ENCODE measurements at places on chromosomes 16 and 17.

- DNase-seq, result no peak
Observed at GRCh38 chr17:56000411-56000810, 152.9 kb upstream of the ANKFN1 start.

GRCh38 chr16:23729503-23730424, 16.7 kb upstream of the ERN2 start:
- DNase-seq, result no peak

DNA sequence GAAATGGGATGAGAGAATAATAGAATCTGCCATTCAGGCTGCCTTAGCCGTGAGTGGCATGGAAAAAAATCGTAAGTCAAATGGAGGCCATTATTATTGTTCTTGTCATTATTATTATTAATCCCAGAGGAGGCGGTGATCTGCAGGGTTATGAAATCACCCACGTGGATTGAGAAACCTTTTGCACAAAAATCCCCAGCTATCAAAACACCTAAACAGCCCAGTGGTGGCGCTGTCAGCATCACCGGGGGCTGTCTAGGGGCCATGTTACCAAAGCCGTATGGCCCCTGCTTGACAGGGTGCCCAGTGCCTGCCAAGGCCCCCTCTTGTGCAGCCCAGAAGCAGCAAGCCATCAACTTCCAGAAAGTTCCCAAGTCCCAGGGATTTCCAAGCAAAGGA, 25.2 kb downstream of the CNGB1 start:
- no peak for DNase-seq

DNA sequence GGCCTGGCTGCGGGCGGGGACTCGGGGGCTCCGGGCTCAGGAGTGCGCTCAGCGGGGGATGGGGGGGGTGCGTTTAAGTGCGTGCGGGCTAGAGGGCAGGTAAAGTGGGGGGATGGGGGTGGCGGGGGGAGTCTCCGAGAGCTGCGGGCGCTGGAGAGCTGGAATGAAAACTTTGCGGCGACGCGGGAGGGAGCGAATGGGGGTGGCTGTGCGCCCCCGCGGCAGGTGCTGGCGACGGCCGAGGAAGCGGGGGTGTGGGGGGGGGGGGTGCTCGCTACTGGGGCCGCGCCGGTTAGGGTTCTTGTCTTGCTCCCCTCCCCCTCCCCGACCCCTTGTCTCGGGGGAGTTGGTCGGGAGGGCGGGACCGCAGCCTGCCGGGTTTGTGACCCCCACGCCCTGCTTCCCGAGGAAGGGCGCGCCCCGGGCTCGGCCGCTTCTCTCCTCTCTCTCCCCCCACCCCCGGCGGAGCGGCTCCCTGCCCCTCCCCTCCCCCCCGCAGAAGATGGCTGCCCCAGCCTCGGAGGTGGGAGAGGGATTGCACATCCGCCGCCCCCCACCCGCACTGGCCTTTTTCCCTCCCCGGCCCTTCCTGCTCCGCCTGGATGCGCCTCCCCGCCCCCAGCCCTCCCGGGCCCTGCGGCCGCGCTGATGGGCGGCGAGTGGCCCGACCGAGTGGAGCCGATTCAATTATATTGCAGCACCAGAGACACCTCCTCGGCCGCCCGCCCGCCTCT, 649 bp downstream of the GSE1 start:
- DNase-seq, result no peak

- DNase-seq, result peak; percentile 16
Observed at GRCh38 chr17:58587713-58588117, 73.3 kb upstream of the MTMR4 start.

GRCh38 chr17:48720266-48721008, 1.9 kb downstream of the PRAC1 start:
- DNase-seq, result no peak

DNA sequence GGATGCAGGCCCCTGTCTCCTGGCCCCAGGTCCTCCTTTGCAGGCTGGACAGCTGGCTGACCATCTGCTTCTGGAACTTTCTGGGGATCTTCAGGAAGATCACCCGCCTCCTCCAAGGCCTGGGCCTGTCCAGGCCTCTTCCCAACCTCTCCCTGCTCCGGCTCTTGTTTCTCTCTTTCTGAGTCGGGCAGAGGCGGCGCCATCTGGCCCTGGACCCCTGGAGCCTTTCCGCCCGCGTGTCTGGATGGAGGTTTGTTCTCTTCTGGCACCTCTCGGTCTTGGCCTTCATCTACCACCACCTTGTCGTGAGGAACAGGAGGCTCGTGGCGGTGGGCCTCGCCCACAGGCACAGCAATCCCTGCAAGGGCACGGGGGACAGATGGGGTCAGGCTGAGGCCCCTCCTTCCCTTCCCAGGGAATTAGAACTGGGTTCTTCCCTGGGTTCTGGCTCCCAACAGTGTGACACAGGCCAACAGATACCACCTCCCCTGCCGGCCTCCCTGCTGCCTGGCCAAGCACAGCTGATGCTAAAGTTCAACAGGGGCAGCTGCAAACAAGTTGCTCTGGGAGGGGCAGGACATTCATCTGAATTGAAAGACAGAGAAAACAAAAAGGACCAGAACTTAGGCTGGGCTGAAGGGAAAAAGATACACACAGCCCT, 13.3 kb downstream of the NDUFAF8 start:
- DNase-seq, result no peak

DNA sequence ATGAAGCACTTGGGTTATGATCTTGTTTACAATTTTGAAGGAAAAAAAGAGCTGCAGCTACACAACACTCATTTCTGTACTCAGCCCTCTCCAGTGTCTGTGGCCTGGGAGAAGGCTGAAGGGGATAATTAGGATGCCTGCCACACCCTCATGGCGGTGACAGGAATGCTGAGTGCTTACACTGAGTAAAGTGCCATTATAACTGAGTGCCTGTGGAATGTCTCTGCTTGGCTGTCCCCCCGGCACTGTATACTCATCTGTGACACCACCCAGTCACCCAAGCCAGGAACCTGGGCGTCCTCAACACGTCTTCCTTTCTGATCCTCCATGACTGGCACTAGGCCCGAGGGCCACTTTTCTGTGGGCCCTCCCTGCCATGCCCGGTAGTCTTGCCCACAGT, 3.5 kb upstream of the MRPL38 start:
- DNase-seq, result no peak

GRCh38 chr16:83700918-83701317, 106.9 kb upstream of the HSBP1 start:
- no peak for DNase-seq

- no peak for DNase-seq
Observed at GRCh38 chr17:62792447-62792800, 15.7 kb downstream of the MARCHF10 start.

DNA sequence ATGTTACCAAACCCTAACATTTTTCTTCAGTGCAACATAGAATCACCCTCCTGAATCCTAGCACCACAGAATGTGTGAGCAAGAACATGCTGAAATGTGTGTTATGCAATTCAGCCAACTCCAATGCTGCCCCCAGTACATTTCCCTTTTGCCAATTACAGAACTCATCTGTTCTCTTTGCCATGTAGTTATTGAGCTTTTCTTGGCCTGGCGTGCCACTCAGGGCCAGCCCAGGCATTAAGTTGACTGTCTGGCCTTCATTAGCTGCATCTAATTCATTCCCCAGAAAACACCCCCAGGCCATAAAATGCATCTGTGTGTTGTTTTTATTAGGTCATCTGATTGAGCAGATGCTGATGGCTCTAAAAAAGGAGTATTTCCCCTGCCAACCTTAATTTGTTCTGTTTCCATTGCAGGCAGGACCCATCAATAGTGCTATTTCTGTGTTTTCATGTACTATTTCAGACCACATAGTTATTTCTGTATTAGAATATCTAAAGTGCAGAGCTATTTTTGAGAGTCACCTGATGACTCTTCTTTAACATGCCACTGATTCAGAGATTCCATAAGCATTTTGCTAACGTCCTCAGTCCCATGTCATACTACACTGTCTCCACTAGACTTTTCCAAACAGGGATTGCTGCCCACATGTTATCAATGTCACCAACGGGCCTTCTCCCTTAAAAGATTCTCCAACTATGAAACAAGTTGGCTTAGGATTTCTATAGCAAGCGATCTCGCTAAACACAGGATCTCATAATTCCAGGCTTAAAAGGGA, 969.7 kb downstream of the CDH11 start:
- no peak for DNase-seq

- no peak for DNase-seq
Observed at GRCh38 chr17:34252095-34252443, 3.0 kb upstream of the CCL2 start.

DNA sequence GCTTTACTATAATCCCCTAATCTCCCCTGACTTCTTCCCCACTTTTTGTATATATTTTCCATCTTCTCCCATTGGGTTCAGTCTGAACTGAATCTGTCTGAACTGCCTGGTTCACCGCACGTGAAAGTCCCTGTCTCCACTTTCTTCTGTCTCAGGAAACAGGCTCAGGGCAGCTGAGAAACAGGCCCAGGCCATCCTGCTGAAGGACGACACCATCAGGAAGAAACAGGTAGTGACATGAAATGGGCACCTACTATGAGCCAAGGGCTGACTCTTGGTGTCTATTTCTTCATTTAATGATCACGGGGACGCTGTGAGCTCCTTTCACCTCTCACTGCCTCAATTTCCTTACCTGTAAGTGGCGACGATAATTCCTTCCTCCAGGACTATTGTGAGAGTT, 90.5 kb upstream of the HSBP1 start:
- DNase-seq, result no peak

GRCh38 chr17:15413101-15413771, 54.2 kb downstream of the CDRT4 start:
- no peak for DNase-seq

DNA sequence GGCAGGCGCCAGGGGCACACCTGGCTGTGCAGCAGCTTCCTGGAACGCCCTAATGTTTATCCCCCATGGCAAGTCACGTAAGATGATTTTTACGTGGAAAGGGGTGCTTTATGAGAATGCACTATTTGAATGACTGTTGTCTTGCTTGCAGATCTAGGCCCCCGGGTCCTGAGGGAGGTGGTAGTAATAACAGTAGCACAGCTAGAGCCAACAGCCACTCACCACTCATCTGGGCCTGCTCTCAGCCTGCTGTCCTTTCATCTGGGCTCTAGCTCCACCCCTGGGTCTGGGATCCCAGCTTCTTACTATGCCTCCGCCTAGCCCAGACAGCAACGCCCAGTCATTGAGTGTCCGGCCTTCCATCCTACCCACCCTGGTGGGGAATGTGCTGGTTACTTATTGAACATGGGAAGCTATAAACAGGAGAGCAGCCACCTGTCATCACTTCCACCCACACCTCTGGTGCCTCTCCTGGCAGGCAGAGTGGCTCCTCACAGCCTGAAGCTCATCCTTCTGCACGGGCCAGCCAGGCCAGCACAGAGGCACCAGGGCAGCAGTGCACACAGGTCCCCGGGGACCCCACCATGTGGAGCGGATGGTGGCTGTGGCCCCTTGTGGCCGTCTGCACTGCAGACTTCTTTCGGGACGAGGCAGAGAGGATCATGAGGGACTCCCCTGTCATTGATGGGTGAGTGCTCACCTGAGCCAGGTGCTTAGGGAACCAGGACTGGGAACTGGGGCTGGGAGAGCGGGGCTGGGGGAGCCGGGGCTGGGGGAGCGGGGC, 16.6 kb downstream of the DPEP1 start:
- no peak for DNase-seq

DNA sequence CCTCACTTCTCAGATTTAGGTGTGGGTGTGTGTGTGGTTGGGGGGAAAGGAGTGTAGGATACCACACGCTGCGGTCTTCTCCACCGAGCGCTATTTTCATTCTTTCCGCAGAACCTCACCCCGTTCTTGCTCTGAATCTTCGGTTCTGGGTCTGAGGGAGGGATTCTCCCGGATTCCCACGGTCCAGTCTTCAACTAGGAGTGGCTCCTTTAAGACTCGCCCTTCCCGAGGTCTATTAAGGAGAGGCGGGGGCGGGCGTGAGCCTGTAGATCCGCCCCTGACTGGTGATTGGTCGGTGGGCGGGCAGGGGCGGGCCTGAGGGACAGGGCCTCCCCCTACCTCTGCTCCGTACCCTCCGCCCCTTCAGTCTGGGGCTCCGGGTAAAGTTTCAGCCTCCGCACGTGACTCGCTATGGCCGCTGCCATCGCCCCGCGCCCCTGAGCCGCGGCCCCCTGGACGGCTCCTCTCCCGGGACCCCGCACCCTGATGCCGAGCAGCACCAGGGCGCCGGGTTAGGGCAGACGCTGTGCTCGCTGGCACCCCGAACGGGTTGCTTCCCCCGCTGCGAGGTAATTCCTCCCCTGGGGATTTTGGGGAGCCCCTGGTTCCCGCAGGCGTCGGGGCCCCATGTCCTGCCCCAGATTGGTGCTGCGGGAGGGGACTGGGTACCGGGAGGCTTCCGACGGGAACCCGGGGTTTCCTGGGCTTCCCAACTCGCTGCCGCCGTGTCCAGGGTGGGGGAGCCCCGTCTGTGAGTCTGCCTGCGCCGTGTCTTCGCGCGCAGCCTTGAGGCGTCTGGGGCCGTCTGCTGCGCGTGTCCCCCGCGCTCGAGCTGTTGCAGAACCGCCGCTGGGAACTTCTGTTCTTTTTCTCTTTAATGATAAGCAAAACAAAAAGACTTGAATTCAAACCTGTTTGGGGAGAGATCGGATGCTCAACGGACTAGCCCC, 9.2 kb downstream of the RARA start:
- peak; percentile 73 for DNase-seq

GRCh38 chr16:6562986-6563385, 769.7 kb upstream of the RBFOX1 start:
- no peak for DNase-seq

DNA sequence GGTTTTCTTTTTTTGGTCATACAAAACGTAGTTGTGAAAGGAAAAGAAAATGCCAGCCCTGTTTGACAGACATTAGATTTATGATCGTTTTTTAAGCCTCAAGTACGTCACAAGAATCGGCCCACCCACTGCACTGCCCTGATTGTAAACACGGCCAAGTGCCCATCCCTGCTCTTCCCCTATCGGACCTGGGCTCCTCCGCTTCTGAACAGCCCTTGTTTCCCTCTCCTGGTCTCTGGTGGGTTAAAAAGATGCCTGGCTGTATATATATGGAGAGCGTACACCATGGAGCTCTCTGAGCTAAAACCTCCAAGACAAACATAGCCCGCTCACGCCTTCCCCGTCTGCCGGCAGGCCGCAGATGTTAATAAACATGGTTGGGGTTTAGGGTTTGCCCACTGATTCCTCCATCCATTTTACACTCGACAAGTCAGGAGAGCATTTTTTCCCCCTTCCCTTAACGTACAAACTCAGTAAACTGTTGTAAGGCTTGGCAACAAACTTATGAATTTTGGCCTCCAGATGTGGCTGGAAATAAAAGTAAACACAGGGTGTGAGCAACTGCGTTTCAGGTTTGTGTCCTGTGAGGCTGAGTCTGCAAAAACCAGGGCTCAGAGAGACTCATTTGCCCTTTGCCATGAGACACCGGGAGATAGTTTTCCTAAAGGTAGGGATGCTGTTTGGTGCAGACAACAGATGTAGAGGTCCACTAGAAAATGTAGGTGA, 325.9 kb downstream of the SOX9 start:
- no peak for DNase-seq

DNA sequence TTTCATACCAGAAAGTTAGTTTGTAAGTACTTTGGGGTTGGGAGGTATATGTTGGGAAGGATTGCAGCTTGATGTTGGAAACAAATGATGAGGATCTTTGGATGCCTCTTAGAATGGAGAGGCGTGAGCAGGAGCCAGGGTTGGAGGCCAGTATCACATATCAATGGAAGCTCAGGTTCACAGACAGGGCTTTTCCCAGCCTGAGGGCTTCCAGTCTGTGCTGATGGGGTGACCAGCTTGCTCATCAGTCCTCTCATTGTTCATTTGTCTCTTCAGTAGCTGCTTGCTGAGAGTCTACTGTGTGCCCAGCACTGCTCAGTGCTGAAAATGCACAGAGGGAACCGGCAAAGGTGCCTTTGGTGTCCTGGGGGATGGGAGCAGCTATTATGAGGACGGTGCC, 5.8 kb downstream of the DNAAF1 start:
- no peak for DNase-seq

Data from activated CD4-positive, alpha-beta T cell treated with anti-CD3 and anti-CD28 coated beads, Interleukin-2, amount 50 U/mL, for 24 hours (primary cell).